ENCODE measurements at places on chromosomes 2 and 18.

DNA sequence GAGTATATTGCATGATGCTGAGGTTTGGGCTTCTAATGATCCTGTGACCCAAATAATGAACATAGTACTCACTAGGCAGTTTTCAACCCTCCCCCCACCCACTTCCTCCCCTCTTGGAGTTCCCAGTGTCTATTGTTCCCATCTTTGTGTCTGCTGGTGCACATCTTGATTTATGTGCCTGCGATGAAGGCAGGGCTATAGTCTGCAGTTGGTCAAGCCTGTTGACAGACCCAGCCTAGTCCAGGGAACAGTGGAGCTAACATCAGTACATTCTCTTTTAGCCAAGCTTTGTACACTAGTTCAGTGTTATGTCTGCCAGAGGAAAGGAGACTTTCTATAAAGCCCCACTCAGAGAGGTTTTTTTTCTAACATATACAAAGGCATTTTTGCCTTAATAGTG lies 287.6 kb downstream of the CPS1 start:
- no peak for DNase-seq

DNA sequence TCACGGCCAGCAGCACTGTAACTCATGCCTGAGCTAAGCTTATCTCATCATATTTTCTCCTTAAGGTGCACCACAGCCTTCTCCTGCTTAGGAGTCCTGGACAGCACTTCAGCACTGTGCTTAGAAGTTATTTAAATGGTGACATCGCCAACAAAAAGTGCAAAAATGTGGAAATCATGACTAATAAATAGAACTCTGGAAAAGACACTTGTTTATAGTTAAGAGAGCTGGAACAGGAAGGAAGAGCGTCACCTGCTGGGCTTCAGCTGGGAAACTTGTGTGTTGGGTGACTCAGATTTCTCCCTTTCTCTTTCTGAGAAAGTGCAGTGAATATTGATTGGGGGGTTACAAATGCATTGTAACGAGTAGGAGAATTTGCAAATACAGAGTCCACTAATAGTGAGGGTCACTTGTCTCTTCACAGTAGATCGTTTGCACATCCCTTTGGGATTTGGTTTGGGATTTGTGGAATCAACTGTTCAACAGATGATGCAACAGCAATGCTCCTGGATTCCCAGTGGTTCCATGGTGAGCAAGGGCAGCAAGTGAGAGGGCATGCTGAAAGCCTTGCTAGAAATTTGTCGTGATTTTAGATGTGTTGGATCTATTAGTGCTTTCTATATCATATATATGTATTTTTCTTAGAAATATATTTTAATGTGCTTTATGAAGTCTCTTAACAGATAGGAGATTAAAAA lies 84.2 kb downstream of the DOK6 start:
- DNase-seq = no peak

DNA sequence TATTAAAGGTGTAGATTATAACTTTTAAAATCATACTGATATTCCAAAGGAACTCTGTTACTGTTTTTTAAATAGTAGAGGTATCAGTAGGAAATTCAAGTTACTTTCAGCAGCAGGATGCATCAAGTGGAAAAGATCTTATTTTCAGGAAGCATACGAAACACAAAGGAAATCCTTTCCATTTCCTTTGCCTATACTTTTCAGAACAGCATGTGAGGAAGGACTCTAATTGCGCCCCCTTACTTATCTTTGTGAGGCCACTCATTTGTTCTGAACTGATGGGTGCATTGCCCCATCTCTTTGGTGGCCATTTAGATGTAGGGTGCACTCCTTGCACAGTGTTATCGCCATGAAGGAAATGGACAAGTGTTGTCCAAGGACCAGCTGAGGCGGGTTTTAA lies 145.3 kb downstream of the BABAM2 start:
- no peak for DNase-seq

DNA sequence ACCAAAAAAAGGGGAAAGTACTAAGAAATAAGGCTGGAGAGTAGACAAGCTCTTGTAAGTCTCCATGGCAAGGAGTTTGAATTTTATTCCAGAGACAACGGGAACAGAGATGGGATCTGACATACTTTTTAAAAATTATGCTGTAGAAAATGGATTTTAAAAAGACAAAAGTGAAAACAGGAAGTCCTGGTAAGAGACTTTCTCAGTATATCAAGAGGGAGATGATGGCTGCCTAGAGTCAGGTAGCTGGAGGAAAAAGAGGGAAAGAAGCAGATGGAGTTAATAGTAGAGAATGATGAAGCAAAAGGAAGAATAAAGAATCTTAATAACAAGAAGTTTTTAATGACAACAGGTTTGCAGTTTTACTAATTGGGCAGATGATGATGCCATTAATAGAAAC lies 168.1 kb downstream of the SRBD1 start:
- DNase-seq = no peak

DNA sequence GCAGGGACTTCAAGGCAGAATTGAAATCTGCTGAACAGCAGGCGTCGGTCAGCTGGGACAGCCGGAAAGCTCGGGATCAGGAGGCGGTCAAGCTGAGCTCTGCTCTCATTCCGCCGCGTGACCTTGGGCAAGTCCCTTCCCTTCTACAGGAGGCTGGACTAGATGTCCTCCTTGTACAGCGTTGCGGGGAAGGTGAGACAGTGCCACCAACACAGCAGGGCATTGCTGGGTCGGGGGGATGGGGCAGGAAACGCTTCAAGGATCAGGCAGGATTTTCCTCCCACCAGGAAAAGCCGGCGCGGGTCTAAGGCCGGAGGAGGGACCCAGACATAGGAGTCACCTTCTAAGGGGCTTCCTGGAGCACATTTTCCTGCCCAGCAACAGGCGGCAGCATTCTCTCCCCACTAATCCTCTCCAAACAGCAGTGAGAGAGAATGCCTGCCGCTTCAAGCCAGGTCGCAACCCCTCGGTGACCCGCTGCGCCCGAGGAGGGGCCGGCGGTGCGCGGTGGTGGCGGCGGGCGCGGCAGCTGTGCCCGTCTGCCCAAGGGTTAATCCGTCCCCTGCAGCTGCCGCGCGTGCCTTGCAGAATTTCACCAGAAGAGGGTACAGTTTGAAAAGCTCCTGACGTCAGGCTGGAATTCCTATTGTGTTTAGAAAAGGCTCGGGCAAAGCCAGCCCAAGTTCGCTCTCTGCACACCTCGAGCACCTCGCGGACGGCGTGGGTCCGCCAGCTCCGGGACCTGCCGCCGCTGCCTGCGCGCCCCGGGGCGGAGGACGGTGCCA lies at the start of gene KCNF1:
KCNF1 (plus strand) TSS at position 644 of the 785 bp plus-strand sequence. CDS start 493 bp downstream, outside the sequence.
- DNase-seq = no peak

DNA sequence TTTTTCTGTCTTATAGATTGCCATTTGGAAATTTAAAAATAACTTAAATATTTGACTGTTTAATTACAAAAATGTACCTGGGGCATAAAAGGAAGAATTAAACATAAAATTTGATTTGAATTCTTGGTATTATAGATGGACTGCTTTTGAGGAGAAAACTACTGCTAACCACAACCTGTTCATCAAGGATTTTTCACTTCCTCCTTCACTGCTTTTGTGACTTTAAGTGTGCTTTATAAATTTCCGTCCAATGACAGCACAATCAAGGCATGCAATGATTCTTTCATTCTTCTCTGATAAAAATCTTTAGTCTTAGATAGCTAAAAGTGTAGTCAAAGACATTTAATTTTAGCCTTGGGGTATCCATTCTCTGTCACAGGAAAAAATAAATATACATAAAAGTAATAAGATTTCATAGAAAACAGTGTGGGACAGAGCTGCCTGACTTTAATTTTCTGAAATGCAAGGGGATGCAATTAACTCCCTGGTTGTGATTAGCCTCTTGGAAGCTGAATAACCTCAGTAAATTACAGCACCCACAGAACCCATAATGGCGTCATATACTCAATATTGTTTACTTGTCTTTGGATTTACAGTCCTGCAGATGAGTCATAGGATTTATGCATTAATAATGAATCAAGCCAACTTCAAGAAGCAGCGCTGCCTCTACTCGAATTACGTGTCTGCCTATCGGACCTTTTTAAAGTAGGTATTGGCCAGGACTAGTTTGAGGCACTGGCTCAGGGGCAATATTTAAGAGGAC lies 587.9 kb downstream of the NRXN1 start:
- no peak for DNase-seq

DNA sequence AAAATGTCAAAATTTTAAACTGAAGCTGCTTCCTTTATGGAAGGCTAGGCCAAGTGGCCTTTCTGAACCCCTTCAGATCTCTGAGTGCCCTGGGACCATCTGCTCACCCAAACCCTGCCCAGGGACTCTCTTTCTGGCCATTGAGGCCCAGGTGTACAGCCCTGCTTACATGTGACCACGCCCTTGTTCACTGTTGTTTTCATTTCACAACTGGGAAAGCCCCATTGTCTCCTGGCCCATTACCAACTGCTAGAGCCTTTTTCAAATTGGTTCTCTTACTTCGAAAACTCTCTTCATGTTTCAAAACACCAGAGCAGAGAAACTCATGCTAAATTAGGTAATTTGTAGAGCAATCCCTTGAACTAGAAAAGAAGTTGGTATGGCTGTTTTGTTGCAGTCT lies 219.5 kb upstream of the TANK start:
- DNase-seq = no peak

GRCh38 chr2:41985573-41986095 lies 62.2 kb upstream of the PKDCC start:
- no peak for DNase-seq

- no peak for DNase-seq
Observed at GRCh38 chr2:142174176-142174575, 43.4 kb upstream of the LRP1B start.

GRCh38 chr2:167749016-167749415 lies 498.4 kb downstream of the STK39 start:
- no peak for DNase-seq

DNA sequence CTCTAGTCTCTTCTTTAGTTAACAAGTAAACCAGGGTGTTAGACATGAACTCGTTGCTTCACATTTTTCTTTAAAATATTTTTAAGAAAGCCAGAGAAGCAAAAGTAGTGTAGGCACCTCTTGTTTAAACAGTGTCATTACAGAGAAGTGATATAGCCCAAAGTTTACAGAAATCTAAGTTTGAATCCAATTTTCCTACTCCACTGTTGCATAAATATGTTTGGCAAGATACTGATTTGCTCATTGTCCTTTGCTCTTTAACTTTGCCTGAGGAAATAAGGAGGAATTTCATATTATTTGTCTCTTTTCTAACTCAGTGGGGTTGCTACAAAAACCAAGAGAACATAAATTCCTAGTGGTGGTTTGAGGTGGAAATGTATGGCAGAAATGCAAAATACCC lies 81.1 kb downstream of the PAX3 start:
- no peak for DNase-seq

DNA sequence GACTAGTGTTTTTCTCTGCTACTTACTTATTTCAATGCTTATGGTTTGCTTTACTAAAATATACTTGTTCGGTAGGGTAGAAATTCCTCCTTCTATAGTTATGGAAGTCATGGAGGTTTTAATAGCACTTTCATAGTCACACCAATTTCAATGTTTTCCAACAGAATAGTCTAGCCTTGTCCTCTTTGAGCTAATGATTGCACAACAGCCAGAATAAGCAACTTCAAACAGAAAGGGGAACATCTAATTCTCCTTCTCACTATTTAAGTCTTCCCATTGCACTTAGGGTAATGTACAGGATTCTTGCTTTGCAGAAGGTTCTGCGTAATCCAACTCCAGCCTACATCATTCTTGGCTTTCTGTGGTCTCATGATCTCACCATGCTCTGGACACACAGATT lies 287.7 kb upstream of the GCFC2 start:
- DNase-seq = no peak

GRCh38 chr2:159073256-159073655 lies 104.8 kb downstream of the TANC1 start:
- DNase-seq = no peak

- DNase-seq = no peak
Observed at GRCh38 chr2:147174824-147175254, 670.0 kb upstream of the ACVR2A start.

DNA sequence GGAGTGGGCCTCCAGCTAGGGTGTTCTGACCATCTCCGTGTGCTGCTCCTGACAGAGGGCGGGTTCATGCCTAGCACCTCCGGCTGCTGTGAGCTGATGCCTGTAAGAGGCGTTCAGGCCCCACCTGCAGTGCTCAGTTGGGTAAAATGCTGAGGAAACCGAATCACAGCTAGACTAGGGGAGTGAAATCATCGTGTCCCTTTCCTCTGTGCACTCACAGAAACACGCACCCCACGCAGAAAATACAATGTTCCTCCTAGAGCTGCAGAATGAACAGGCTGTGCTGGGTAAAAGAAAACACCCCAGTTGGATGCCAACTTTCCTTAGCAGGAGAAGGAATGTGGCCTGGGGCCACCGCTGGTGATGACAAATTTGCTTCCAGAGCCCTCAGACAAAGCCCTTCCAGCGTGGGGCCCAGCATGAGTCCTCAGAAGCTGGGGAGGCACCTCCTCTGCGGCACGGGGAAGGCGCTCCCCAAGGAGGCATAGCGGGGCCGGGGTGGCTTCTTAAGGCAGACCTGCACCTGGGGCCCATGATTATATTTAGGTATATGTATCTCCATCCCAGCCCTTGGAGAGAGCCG lies 16.3 kb upstream of the ARHGEF4 start:
- DNase-seq = no peak

GRCh38 chr2:112253261-112253815 lies 1.5 kb downstream of the ZC3H8 start:
- no peak for DNase-seq

DNA sequence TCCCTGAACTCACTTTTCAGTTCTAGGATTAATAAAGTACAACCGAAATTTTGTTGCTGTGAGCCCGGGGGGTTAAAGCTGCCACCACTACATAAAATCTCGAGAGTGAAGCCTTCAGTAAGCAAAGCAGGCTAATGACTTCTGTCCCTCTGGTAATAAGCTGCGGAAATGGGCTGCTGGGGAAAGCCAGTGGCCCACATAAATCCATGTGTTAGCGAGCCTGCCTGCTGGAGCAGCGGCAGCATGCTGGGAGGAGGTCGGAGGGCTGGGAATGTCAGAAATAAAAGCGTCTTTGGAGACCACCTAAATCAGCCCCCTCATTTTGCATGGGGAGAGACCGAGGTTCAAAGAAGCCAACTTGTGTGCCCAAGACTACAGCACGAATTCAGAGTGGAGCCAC lies 371.7 kb downstream of the TNS1 start:
- DNase-seq = no peak

DNA sequence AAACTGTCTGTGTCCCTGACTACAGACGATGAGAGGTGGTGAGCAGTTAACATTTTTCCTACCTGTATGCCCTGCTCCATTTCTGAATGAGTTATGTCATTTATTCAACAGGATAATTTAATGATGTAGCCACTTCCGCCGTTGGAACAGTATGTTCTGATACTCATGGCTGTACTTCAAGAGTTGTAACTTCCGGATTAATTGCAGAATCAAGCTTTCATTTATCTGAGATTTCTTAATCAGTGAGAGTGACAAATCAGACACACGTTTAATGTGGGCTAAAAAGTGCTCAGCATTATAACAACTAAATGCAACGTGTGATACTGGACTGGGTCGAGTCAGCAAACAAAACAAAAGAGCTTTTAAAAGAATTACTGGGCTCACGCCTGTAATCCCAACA lies 107.7 kb downstream of the KCTD1 start:
- no peak for DNase-seq

GRCh38 chr2:16396986-16397385 lies 268.6 kb downstream of the CYRIA start:
- DNase-seq = no peak

- no peak for DNase-seq
Observed at GRCh38 chr18:65093346-65093745, 657.5 kb upstream of the CDH7 start.

All from stimulated activated CD4-positive, alpha-beta T cell treated with anti-CD3 and anti-CD28 coated beads, Interleukin-1b, Interleukin-23, amount 100 ng/mL, for 1 hour (primary cell).